ENCODE measurements at places on chromosomes 16 and 17.
A peak's percentile ranks its signal among the peaks of the same experiment; 100 is the strongest.

- DNase-seq, result no peak
These were observed 97.2 kb downstream of the TBC1D16 start for GRCh38 chr17:79938336-79939093.

- DNase-seq, result no peak
These were observed 419.7 kb downstream of the CNTNAP4 start for GRCh38 chr16:76696876-76697275.

DNA sequence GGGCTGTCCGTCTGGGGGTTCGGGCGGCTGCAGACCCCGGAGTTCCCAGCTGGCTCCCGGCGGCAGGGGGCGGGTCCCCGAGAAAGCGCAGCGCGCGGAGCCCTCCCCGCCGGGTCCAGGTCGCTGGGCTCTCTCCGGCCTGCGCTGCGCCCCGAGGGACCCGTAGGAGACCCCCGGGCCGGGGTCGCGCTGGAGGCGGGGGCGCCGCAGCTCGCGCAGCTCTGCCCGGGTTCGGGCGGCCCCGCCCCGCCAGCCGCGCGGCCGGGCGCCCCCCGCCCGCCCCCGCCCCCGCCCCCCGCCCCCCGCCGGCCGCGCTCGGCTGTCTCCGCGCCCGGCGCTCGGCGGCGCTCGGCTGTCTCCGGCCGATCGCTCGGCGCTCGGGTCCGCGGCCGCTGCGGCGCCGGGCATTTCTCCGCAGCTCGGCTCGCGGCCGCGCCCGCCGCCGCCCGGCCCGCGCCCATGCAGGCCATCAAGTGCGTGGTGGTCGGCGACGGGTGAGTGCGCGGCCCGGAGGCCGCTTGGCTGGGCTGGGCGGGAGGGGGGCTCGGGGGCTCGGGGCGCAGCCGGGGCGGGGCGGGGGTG, at the start of gene RAC3:
RAC3 (plus strand) TSS at position 376 of the 582 bp plus-strand sequence; CDS start at position 460, 84 bp downstream.
- DNase-seq, result no peak

DNA sequence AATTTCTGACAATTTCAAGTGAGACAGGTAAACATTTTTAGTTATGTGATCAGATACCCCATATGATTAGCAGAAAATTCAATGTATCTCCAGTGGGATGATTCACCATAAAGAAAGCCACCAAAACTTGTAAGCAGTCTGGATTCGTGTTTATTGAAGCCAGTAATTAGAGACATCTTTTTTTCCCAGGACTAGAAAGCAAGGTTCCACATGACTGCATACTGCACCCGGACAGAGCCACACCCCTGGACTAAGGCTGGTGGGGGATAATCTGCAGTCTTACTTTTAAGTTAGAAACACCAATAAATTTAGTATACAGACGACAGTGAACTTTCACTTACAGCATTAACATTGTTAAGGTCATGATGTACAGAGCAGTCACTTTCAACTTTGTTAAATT, 24.2 kb upstream of the CMTM4 start:
- DNase-seq, result no peak

- peak; percentile 84 for DNase-seq
These were observed 40.1 kb downstream of the ENGASE start for GRCh38 chr17:79114458-79115301.

GRCh38 chr16:23976524-23976923, 140.7 kb downstream of the PRKCB start:
- DNase-seq, result no peak

DNA sequence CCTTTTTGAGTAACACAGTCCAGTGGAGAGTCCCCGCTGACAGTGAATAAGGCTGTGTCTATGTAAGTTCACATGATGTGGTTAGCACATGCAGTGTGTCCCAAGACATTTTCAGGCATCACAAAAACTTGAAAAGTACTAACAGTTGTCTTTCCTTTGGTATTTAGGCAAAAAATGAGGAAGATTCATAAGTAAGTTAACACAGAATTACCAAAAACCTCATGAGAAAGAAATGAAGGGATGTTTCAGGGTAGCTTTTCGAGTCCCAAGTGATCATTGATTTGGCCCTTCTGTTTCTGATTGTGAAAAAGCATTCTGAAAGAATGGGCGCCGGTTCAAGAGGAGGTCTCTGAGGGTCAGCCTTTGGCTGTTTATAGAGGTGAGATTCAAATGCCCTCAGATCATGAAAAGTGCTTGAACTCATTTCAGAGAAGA, 529 bp upstream of the ASPA start:
- DNase-seq, result no peak

DNA sequence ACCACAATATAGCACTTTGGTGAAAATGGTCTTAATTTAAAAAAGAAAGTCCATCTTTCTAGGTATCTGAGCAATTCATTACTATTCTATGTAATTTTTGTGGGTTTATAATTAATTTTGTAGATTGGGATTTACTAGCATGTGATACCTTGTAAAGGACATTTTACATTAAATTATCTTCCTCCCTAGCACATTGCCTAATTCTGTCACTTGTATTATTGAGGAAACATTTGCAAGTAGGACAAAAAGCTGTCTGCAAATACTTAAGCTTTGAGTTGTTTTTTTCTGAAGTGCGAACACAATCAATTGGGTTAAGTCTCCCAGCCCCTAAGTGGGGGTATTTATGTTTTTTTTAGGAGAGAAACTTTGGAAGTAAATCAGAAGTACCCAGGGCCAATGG, 167.0 kb downstream of the PRKCA start:
- no peak for DNase-seq

GRCh38 chr17:75773121-75773807, 8.3 kb upstream of the GALK1 start:
- DNase-seq, result no peak

DNA sequence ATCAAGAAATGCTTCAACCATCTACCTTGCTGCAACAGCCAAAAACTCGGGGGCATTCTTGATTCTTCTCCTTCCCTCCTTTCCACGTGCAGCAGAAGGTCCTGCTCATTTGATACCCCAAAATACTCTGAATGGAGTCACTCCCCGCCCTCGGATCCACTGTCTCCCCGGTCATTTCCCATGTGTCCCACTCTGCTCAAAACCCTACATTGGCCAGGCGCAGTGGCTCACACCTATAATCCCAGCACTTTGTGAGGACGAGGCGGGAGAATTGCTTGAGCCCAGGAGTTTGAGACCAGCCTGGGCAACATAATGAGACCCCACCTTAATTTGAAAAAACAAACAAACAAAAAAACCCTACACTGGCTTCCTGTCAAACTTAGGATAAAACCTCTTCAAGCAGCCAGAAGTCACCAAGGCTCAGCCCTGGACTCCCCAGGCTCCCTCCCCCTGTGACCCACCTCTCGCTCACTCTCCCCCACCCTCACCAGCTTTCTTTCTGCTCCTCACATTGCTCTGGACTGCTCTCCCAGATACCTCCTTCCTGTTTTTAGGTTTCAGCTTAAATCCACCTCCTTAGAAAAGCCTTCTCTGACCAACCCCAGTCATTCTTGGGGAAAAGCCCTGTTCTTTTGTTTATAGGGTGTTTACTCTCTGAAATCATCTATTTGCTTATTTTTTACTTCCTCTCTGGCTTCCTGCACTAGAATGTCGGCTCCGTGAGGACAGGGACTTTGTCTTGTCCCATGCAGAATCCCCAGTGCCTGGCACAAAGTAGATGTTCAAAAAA, 2.8 kb downstream of the SLC13A2 start:
- no peak for DNase-seq

Measured in NCI-H2081 treated with DMSO at 0.1 percent for 48 hours (cell line).